Activated B cell treated with CpG ODN at 0.5 μM for 24 hours (primary cell): ENCODE measurements at places on chromosomes 1 and 21.

- DNase-seq, result no peak
Measured at GRCh38 chr1:12001996-12002493, 17.3 kb upstream of the MIIP start.

GRCh38 chr1:3702990-3703728 lies 49.1 kb upstream of the CCDC27 start:
- DNase-seq, result no peak

DNA sequence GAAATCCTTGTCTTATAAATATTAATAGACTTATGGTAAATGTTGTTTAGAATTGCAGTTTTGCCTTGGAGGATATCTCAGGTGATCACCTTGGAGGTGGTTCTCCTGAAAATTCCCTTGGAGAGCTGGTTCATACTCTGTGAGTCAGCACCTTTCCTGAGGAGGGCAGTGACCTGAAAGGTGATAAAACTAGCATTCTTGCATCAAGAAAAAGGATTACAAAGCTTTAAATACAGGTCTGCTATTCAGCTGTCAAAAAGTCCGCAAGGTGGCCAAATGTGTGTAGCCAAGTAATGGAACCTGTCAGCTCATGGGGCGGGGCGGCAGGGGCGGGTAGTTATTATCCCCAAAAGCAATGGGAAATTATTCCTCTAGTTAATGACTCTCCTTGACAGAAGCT lies 52.8 kb upstream of the EDARADD start:
- no peak for DNase-seq

- no peak for DNase-seq
Measured at GRCh38 chr1:116711263-116711840, 42.9 kb upstream of the CD2 start.

- no peak for DNase-seq
Measured at GRCh38 chr1:94296018-94296417, 58.6 kb upstream of the ARHGAP29 start.

DNA sequence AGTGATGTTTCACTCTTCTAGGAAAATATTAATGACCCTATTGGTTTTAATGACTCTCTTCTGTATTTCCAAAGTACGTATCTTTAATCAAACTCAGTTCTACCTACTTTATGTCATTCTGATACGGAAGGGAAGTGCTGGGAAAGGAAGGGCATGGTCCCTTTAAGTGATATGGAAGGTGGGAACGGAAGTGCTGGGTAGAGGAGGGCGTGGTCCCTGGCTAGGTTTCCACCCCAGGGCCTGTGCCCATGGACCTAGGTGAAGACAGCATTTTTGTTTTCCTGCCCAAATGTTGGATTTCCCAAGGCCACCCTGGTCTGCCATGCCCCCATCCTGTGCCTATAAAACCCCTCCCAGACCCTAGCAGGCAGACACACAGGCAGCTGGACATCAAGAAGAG lies 24.0 kb downstream of the RGS4 start:
- no peak for DNase-seq

DNA sequence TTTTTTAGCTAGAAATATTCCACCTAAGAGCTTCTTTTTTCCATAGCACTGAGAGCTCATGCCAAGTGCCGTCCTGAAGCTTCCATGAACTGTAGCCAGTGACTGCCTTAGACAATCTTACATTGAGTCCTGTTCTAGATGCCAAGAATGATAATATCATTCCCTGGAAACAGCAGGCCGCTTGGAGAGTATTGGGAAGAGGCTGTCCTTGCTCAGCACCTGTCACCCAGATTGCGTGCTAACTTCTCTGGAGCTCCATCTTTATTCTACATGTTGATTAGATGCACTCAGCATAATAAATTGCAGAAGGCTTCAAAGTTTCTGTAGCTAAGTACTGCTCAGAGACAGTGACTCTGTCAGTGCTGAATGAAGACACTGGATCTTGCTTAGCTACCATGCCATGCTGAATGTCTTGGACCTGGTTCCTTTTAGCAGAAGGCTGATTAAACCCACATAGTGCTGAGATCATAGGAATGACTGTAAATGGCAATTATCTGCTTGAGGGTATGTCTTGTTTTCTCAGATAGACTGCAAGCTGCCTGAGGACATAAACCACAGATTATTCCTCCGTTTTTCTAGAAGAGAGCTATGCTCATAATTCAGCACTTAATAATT lies 83.1 kb upstream of the IRF2BP2 start:
- no peak for DNase-seq

- DNase-seq, result no peak
Measured at GRCh38 chr1:234486858-234487840, 8.2 kb upstream of the TARBP1 start.
